Liver (tissue), 10 donors: ENCODE measurements at places on chromosomes 12 and 14. TPM values are rescaled to one million over a fixed set of nuclear protein-coding genes. Genes with fewer than 3 reads are reported as not detected.

The IRAK4 gene
- 19.1 TPM for total RNA-seq

The BEGAIN gene
- total RNA-seq, result 0.47 TPM

The PLEKHG7 gene
- 0.28 TPM for total RNA-seq

The ENO2 gene
- total RNA-seq, result 1.1 TPM

The FAM181A gene
- not detected for total RNA-seq

The COPZ1 gene
- 87.7 TPM for total RNA-seq

The PMCH gene
- total RNA-seq, result not detected

The P2RX2 gene
- not detected for total RNA-seq

The TSPAN8 gene
- total RNA-seq, result 0.65 TPM

The CHURC1 gene
- total RNA-seq, result 18.8 TPM

The PDZRN4 gene
- total RNA-seq, result 1.1 TPM

The RBP5 gene
- total RNA-seq, result 47.1 TPM

The RNU4-1 gene
- total RNA-seq, result under 0.01 TPM

The SYCP3 gene
- not detected for total RNA-seq

The CD27 gene
- total RNA-seq, result 0.67 TPM

The SLC7A7 gene
- total RNA-seq, result 9.2 TPM

The C12orf56 gene
- 0.47 TPM for total RNA-seq

The CHFR gene
- total RNA-seq, result 23.4 TPM
